Cerebellar nuclear complex (tissue), 1 donor: ENCODE measurements at places on chromosomes 13 and 19.

GRCh38 chr19:35509861-35510625 is 3.4 kb downstream of the DMKN start:
- DNase-seq = no peak

DNA sequence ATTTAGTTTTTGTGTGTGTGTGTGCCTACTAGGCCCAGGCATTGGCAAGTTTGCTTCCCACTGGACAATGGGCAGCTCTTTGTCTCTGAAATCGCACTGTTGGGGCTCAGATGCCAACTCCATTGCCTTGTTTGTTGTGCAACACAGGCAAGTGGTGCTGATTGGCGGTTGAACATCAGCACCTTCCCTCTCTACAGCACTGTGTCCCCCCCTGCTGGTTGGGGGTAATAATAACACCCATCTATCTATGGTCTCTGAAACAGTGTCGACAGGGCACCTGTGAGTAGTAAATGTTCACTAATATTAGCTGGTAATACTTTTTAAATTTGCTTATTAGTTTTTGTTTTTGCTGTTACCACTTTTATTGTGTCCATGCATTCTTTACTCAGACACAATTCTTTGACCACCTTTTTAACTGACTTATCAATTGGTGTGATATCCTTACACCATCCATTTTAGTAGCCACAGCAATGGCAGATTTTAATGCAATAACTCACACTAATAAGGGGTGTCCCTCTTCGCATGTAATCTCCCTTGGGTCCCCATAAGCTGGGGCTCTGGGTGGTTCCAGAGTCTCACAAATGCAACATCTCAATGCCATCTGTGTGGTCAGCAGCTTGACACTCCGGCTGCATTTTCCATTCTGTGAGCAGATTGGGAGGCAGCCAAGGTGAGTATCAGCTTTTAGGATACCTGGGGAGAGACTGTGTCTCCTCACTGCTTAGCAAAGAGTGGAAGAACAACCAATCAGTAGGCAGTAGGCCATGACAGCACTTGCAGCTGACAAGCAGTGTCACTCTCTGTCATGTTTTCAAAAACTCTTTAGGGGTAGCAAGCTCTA is 47.7 kb upstream of the UQCRFS1 start:
- no peak for DNase-seq

DNA sequence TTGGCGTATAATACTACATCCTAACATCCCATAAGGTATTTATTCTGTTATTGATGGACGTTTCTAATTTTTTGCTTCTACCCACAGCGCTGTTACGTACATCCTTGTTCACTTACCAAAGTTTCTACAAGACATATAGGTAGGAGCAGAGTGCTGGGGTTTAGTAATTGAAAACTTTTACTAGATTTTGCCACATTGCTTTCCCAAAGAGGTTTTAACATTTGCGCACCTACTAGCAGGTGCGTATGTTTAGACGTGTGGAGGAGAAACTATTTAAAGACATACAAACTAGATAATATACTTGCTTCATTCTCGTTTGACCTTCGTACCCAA is 559 bp upstream of the RPL21 start:
- no peak for DNase-seq

DNA sequence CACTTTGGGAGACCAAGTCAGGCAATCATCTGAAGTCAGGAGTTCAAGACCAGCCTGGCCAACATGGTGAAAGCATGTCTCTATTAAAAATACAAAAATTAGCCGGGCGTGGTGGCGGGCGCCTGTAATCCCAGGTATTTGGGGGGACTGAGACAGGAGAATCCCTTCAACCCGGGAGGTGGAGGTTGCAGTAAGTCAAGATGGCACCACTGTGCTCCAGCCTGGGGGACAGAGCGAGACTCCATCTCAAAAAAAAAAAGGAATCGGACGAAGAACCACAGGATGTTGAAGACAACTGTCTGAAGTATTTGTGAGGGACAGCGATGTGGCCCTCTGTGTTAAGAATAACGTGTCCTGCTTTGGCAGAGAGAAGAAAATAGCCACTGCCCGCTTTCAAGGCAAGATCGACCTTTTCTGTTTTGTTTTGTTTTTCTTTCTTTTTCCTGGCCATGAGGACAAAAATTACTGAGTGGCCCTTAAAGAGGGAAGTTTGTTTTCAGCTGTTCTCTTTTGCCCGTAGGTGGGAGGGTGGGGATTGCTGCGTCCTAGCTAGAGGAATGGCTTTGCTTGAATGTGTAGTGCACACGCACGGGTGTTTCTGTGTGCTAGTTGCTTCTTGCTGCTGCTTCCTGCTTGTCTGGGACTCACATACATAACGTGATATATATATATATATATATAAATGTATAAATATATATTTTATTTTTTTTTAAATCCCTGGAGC is 6.2 kb upstream of the PRKCG start:
- DNase-seq = no peak

DNA sequence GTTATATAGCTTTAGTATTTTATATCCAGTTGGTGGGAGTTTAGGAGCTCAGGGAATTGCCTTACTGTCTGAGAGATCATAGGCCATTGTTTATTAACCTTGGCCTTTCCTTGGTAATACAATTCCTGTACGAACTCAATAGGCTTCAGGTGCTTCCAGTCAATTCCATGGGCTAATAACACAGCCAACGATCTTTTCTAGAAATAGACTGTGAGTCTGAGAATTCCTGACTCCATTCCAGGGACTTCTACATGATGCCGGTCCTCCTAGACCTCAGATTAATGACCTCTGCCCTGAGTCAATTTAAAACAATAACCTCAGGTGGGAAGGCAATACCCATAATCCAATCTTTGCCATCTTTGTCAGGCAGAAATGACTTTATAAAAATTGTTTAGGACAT is 39.6 kb upstream of the KLF12 start:
- no peak for DNase-seq

DNA sequence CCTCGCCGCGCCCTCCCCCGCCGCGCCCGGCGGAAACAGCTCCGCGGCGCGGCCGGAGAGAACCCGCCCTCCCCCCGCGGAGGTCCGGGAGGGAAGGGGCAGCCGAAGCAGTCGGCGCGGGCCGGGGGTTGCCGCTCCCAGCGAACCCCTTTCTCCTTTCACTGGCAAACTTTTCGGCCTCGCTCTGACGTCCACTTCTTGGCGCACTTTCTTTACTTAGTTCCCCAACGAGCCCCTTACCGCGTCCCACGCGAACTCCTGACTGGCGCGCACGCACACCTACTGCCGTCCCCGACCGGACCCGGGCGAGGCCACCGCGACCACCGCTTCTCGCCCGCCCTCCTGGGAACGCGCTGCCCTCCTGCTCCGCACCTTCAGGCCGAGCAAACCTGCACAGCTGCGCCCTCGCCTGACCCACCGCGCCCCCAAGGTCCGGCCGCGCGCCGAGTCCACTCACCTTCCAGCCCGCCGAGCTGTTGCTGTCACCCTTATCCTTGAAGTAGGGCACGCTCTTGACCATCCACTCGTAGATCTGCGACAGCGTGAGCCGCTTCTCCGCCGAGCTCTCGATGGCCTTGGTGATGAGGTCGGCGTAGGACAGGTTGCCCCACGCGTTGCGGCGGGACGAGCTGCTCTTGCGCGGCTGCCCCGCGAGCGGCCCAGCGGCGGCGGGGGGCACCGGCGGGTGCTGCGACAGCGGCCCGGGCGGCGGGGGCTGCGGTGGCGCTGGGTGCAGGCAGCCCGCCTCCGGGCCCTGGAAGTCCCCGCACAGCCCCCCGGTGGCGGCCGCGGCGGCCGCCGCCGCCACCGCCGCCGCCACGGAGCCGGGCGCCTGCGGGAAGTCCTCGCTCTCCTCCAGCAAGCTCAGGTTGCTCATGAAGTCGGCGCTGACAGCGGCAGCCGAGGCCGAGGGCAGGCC is 1.1 kb downstream of the FOXO1 start:
- DNase-seq = no peak

GRCh38 chr19:37468961-37469777 is at the start of gene ZNF570:
TSS of gene ZNF570 (plus strand) at chr19:37469356. CDS start at chr19:37470355, 999 bp downstream.
- DNase-seq = peak; percentile 44

- no peak for DNase-seq
Observed at GRCh38 chr13:36685927-36686326, 12.1 kb downstream of the SERTM1 start.

DNA sequence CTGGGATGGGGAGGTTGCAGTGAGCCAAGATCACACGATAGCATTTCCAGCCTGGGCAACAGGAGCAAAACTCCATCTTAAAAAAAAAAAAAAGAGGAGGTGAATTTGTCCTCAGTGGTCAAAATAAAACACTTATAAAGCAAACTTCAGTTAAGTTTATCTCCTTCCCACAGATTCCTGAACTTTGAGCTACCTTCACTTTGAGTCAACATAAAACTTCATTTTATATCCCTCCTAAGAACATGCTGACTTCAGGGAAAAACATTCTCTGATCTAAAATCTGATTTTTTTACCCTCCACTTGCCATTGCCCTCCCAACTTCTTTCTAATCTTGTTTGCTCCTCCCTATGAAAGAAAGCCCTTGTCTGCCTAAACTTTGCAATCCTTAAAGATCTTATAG is 59.0 kb downstream of the ZNF429 start:
- DNase-seq = no peak

GRCh38 chr13:105084931-105085330 is 1450.5 kb downstream of the EFNB2 start:
- DNase-seq = no peak

DNA sequence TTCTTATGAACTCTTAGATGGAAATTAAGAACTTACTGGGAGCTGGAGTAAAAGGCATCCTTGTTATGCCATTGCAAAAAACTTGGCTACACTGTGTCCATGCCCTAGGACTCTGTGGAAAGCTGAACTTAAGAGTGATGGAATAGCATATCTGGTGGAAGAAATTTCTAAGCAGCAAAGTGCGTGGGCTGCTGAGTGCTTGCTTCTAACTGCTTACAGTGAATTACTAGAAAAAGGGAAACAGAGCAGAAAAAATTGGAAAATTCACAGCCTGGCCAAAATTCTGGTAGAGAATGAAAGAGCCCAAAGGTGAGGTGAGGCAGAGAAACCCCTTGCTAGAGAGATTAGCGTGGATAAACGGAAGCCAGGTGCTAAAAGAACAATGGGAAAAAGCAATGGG is 44.3 kb downstream of the ALOX5AP start:
- DNase-seq = no peak

- no peak for DNase-seq
Observed at GRCh38 chr19:32350987-32351348, 5.6 kb downstream of the ZNF507 start.

GRCh38 chr13:76164290-76164689 is 528.2 kb downstream of the LMO7 start:
- no peak for DNase-seq

DNA sequence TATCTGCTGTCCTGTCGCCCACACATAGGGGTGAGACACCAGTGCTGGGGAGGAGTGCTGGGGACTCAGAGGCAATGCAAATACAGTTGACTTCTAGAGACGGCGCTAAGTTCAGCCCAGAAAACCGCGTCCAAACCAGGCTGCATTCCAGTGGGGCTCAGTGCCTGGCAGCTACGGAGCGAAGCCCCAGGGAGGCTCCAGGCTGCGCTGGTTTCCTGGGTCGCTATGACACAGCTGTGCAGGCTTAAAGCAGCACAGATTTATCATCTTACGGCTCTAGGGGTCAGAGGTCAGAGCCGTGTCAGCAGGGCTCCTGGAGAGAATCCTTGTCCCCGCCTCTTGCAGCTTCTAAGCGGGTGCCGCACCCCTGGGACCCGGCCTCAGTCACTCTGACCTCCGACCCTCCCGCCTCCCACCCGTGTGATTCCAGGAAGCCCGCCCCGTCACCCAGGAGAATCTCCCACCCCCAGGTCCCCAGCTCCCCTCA is 61.6 kb downstream of the ANKRD10 start:
- no peak for DNase-seq

DNA sequence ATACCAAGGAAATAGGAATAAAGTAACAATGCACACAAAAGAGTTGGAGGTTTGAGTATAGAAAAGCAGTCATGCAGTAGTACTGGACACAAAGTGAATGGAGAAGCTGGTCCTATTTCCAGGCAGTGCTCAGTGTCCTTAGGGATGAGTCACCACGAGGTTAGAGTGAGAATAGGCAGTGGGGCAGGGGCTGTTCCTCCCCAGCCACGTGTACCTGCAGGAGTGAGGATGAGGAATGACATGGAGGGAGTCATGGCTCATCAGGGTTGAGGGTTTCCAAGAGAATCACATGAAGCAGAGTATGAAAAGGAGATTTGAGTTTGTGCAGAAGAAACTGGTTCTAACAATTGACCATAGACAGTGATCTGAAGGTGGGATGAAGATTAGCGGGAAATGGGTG is 74.8 kb upstream of the ZNF835 start:
- no peak for DNase-seq

DNA sequence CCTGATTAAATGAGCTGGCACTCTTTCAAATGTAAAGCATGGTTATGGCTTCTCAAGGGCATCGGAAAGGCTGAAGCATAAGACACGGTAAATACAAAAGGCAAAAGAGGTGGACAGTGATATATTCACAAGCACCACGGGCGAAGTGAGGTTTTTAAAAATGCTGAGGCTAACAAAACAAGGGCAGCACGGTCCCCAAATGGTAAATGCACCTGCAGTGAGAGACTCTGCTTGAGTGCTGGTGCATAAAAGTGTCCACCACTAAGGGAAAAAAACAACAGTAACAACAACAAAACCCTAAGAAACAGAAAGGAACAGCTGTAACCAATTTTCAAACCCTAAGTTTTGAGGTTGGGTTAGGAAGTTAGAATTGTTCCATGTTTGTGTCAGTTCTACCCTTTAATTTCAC is 234.9 kb downstream of the PCDH9 start:
- DNase-seq = no peak

DNA sequence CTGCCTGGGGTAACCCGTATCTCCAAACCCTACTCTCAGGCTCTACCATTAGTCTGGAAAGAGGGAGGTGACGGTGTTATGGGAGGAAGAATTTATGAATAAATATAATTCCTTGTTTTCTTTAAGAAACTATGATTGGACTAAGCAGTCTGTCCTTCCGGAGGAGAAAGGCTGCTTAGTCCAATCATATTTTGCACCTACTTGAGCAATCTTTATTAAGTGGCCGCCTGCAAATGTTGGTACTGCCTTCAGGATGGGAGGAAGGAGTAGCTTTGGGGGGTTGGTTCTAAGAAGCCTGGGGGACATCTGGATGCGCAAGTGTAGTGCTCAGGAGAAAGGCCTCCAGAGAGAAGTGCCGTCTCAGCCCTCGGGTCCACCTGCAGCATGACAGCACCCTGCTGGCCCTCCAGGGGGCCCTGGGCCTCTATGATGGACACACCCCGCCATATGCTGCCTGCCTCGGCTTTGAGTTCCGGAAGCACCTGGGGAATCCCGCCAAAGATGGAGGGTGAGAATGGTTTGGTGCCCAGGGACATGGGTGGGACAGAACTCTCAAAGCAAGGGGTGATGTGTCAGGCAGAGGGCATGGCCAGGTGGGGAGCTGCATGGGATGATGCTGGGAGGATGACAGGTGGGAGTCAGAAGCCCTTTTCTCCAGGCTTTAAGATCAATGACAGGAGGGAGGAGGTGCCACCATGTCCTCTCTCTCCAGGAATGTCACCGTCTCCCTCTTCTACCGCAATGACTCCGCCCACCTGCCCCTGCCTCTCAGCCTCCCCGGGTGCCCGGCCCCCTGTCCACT is 4.1 kb downstream of the ACP4 start:
- no peak for DNase-seq

GRCh38 chr19:41328842-41329225 is 18.9 kb downstream of the CCDC97 start:
- DNase-seq = no peak
